ENCODE measurements at places on chromosomes 12 and 14. TPM values are rescaled to one million over a fixed set of nuclear protein-coding genes. Genes with fewer than 3 reads are reported as not detected.

The FBRSL1 gene
- 1.9 TPM for polyA plus RNA-seq

The GPRC5D gene
- 0.32 TPM for polyA plus RNA-seq

The ALG10B gene
- 5.2 TPM for polyA plus RNA-seq

The OTX2 gene
- polyA plus RNA-seq, result not detected

The GPR65 gene
- 6.5 TPM for polyA plus RNA-seq

The KRT6B gene
- not detected for polyA plus RNA-seq

The IL22 gene
- not detected for polyA plus RNA-seq

The INHBC gene
- polyA plus RNA-seq, result 0.08 TPM

The SYNE3 gene
- 11.6 TPM for polyA plus RNA-seq

The PPP1R36 gene
- not detected for polyA plus RNA-seq

The TMEM132C gene
- polyA plus RNA-seq, result not detected

The SLC15A4 gene
- 15.1 TPM for polyA plus RNA-seq

The CLEC1B gene
- not detected for polyA plus RNA-seq

The PRIM1 gene
- 60.3 TPM for polyA plus RNA-seq

The SCNN1A gene
- 0.14 TPM for polyA plus RNA-seq

The KLHDC1 gene
- polyA plus RNA-seq, result 0.74 TPM

The PPP1R1A gene
- 0.11 TPM for polyA plus RNA-seq

The TMEM179 gene
- not detected for polyA plus RNA-seq

The HCFC2 gene
- 11.8 TPM for polyA plus RNA-seq

The RERG gene
- not detected for polyA plus RNA-seq

The KCNA5 gene
- polyA plus RNA-seq, result not detected

The TPH2 gene
- not detected for polyA plus RNA-seq

The BBOF1 gene
- 1.7 TPM for polyA plus RNA-seq

The SLC10A1 gene
- polyA plus RNA-seq, result 0.15 TPM

The TEX22 gene
- 1.1 TPM for polyA plus RNA-seq

The IRAK3 gene
- 4.0 TPM for polyA plus RNA-seq

The BAZ2A gene
- polyA plus RNA-seq, result 30.4 TPM

The COPZ1 gene
- 192 TPM for polyA plus RNA-seq

The KLRC1 gene
- 0.25 TPM for polyA plus RNA-seq

The KLRC4 gene
- not detected for polyA plus RNA-seq

The PCNX1 gene
- 9.3 TPM for polyA plus RNA-seq

The KCNJ8 gene
- not detected for polyA plus RNA-seq

The ANKRD52 gene
- 48.1 TPM for polyA plus RNA-seq

The CLEC4D gene
- polyA plus RNA-seq, result not detected

The CD4 gene
- 0.24 TPM for polyA plus RNA-seq

The MFAP5 gene
- 0.28 TPM for polyA plus RNA-seq

The KRT83 gene
- not detected for polyA plus RNA-seq

The MLEC gene
- 147 TPM for polyA plus RNA-seq

The IFNG-AS1 gene
- polyA plus RNA-seq, result 0.89 TPM

The DBX2 gene
- polyA plus RNA-seq, result not detected

The USP15 gene
- 99.4 TPM for polyA plus RNA-seq

The PSMC6 gene
- 163 TPM for polyA plus RNA-seq

The PGF gene
- 2.6 TPM for polyA plus RNA-seq

The CINP gene
- 73.3 TPM for polyA plus RNA-seq

The TNFAIP2 gene
- 7.8 TPM for polyA plus RNA-seq

The DNAJC22 gene
- 0.13 TPM for polyA plus RNA-seq

The ADSS1 gene
- polyA plus RNA-seq, result not detected

The FAM181A gene
- not detected for polyA plus RNA-seq

The METTL1 gene
- polyA plus RNA-seq, result 44.3 TPM

The SOAT2 gene
- polyA plus RNA-seq, result 0.40 TPM

The B4GALNT1 gene
- 0.24 TPM for polyA plus RNA-seq

The GCN1 gene
- polyA plus RNA-seq, result 65.1 TPM

The MYO1H gene
- polyA plus RNA-seq, result not detected

The NTN4 gene
- not detected for polyA plus RNA-seq

Measured in GM12878 (cell line).